ENCODE measurements at places on chromosomes 7 and 10.
A peak's percentile ranks its signal among the peaks of the same experiment; 100 is the strongest.

DNA sequence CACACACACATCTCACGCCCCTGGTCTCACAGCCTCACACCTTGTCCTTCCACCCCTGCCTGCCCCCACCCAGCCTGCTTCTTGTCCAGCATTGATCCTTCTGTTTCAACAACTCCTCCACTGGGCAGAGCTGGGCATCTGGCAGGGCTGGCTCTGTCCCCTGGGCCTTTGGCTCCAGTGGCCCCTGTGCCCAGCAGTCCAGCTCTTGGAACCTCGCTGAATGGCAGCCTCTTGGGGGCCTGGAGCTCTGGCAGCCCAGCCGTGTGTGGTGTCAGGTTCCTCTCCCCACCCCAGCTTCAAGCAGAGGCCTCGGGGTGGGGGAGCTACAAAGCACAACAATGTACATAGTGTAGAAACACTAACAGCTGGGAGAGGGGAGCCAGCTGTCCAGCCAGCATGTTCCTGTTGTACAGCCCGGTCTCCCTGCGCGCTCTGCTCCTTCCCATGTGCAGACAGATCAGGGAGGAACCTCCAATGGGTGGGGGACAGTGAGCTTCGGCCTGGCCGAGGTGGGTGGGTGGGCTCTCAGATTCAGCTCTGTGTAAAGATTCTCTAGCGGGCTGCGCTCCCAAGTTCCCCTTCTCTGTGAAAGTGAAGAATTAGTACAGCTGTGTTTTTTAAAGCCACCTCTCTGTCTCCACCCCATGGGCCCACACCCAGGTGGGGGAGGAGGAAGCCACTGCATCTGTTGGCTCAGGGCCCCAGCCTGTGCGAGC is 19.4 kb downstream of the ZMIZ2 start:
- no peak for DNase-seq

DNA sequence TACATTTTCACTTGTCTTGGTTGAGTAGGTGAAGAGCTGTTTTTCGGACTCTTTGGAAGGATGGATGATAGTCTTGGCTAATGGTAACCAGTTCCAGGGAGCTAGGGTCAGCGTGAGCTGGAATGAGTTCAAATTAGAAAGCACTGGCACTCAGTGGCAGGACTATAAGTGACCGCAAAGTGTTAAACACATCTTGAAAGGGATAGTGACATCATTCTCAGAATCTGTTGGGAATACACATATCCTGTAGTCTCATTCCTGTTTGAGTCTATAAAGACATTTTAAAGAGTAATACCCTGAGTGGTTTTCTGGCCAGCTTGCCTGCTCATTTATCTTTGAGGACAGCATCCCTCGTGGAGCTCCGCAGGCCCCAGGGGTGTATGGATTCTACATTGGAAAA is 56.7 kb upstream of the TMEM248 start:
- DNase-seq: no peak

DNA sequence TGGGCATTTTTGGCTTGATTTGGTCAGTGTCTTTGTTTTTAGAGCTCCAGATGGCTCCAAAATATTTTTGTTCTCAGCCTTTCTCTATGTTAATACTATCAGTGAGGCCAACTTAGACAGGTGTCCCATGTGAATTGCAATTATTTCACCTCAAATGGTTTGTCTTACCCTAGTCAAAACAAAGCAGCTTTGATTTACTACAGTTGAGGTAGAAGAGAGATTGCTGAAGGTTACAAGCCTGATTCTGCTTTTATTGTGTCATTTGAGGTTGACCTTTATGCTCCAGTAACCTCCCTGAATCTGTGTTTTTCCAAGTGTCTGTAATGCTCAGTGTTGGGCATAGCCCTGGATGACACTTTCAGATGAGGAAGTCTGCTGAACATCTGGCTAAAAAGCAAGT is 882.9 kb downstream of the NRG3 start:
- DNase-seq: no peak

GRCh38 chr7:41878309-41879295 is 175.7 kb upstream of the INHBA start:
- no peak for DNase-seq

GRCh38 chr10:13945390-13946208 is 358.8 kb downstream of the PRPF18 start:
- DNase-seq: no peak

DNA sequence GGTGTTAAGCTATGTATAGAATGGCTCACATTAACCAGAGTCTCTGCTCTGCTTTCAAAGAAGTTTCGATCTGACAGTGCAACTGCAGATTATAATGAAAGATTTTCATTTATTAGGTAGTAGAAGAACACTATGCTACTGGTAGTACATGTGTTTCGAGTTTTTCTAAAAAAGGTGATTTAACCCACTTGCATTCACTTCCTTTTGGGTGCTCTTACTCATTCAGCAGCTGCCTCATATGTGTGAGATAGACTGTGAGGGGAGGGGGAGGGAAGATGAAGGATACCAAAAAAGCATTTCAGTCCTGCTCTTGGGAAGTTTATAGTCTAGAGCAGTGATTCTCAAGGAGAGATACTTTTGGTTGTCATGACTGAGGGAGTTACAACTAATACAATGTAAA is 20.4 kb downstream of the PLEKHA8 start:
- no peak for DNase-seq

- no peak for DNase-seq
These were observed 131.1 kb downstream of the MTERF1 start for GRCh38 chr7:91749418-91749817.

DNA sequence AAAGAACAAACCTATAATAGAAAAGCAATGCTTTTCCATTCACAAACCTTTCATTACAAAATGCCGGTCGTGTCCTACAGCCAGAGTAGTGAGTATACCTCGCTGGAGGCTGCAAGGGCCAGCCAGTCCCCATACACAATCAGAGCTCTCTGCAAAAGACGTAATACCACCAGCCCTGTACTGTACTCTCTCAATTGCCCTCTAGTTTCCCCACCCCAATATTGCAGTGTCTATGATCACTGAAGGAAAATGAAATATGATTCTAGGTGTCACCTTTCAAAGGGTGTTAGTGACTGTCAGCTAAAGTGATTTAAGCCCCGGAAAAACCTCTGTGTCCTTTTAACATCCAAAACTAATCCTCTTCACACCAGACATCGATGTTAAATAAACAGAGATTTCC is 24.8 kb downstream of the PLXNA4 start:
- no peak for DNase-seq

GRCh38 chr7:112322070-112322469 is 115.6 kb downstream of the ZNF277 start:
- no peak for DNase-seq

GRCh38 chr7:30364773-30365172 is 80.4 kb downstream of the ZNRF2 start:
- no peak for DNase-seq

- peak; percentile 58 for DNase-seq
These were observed 1.8 kb downstream of the SMURF1 start for GRCh38 chr7:99141841-99142726.

DNA sequence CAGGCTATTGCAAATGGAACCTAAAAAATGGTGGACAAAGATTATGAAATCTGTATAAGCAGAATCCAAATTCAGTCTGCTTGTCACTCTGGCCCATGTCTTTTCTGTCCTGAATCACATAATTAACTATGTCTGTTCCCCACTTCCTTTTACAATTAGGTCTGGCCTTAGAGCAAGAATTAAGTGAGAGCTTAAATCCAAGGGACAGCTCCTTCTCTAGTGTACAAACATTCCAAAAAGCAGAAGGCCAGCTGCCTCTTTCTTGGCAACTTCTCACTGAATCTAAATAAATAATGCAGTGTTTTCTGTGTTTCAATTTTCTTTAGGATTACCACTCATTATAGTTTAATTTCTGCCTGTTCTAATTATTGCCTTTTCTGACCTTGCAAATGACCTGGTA is 39.3 kb upstream of the NEBL start:
- DNase-seq: no peak

- DNase-seq: no peak
These were observed 273.8 kb downstream of the NRG3 start for GRCh38 chr10:82148764-82149163.

DNA sequence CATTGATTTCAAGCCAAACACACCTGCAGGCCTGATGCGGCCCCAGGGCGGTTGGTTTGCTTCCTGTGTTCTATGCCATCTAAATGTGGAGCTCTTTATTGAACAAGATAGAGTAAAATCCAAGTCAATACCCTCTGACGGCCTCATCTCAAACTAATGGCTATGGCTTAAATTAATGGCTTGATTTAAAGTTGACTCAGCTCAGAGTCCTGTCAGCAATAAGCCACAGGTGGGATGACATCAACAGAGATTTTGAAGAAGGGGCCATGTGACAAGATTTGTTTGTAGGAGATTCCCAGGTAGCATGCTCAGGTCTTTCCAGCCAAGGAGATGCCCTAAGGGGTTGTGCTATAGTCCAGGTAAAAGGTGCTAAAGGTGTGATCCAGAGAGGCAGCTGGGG is 66.7 kb upstream of the ZNF32 start:
- no peak for DNase-seq

- DNase-seq: no peak
These were observed 111.2 kb upstream of the ZMIZ1 start for GRCh38 chr10:78957471-78958039.

- DNase-seq: no peak
These were observed 53.0 kb downstream of the COPG2 start for GRCh38 chr7:130615583-130615982.

GRCh38 chr7:94403546-94403945 is 8.9 kb downstream of the COL1A2 start:
- DNase-seq: no peak

- no peak for DNase-seq
These were observed 107.7 kb upstream of the KCND2 start for GRCh38 chr7:120165227-120165626.

- no peak for DNase-seq
These were observed 181.0 kb upstream of the RHOBTB1 start for GRCh38 chr10:61124756-61125530.

GRCh38 chr10:70541736-70542564 is 60.6 kb downstream of the PRF1 start:
- no peak for DNase-seq

GRCh38 chr7:131335639-131336381 is 8.1 kb downstream of the MKLN1 start:
- no peak for DNase-seq

- no peak for DNase-seq
These were observed 89.7 kb downstream of the HIPK2 start for GRCh38 chr7:139687980-139688632.

DNA sequence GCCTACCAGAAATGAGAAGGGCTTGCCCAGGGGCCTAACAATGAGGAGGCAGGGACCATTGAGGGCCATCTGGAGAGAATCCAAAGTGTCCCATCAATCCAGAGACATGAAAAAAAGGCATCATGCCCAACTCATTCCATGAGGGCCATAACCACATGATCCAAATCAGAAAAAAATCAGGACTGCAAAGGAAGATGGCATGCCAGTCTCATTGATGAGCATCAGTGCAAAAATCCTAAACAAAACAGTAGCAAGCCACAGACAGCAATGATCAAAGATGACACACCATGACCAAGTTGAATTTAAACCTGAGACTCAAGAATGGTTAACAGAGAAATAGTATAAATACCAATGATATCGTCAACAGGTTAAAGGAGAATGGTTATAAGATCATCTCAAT is 7.0 kb upstream of the CYP3A4 start:
- DNase-seq: no peak

DNA sequence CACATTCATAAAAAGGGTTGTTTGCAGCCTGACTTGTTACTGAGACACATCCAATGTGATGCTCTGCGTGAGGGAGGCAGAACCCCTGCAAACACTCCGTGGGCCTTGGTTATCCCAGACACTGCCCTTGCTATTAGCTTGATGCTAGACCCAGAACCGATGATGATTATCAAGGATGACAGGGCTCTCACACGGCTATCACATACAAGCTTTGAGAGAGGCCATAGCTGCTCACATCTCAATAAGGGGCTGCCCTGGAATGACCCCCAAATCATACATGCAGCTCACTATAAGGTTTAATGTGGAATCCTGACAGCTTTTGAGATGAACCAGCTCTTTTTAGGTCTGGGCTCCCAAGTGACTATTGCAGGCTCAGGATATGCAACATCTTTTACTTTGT is 44.4 kb upstream of the TCERG1L start:
- DNase-seq: no peak

Data from activated CD8-positive, alpha-beta memory T cell treated with anti-CD3 and anti-CD28 coated beads, Interleukin-2, amount 50 U/mL, for 4 hours (primary cell).